ENCODE measurements at places on chromosomes 4 and X.

DNA sequence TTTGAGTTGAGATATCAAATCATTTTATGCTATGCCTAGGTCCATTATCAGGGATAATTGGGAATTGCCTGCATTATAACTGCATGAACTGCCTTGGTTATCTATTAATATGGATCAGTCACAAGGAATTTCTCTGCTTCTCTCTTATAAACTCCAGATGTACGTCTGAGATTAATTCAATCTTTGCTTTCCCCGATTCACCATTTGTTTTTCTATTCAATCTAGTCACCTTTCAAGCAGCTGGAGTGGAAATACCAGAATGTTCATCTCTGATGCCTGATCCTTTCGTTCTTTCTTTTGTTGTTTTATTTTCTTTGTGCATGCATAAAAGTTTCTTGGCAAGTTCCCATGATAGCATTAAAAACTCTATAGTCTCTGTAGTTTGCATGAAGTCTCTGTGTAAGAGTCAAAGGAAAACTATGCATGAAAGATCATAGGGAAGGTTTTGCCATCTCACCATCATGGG is 22.6 kb downstream of the SYNPO2 start:
- DNase-seq, result peak; percentile 51

GRCh38 chr4:184529283-184529682 is 54.9 kb upstream of the IRF2 start:
- DNase-seq, result no peak

DNA sequence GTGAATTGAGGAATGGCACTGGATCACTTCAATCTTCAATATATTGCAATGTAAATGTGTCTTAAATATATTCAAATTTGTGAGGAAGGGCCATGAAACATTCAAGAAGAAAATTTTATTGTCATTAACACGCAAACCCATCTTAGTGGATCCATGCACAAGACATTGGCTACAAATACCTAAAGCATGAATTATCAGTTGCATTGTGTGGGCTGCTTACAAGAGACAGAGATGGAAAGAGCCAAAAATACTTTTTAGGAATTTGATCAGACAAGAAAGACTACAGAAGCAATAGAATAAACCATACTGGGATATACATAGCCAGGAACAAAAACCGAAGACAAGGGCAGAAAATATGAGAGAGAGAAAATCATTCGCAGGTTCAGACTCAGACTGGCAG is 616.2 kb upstream of the GRIA3 start:
- DNase-seq, result no peak

- DNase-seq, result no peak
These were observed 115.7 kb upstream of the ZXDA start for GRCh38 chrX:58025979-58026378.

DNA sequence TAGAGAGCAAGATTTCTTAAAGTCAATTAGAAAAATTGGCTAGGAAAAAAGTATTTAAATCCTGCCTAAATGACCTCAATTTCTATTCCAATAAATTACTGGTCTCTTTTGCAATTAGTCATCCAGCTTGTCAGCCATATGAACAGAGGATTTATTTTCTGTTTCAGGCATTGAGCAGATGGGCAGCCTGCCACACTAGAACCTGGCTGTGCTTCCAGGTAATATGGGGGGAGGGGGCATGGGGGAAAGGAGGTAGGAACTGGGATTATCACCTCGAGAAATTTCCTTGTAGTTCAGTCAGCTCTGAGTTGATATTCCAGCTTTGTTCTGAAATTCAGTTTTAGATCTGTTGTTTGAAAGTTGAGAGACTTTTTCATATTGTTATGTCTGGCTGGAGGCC is 206.3 kb upstream of the LCORL start:
- DNase-seq, result no peak
